ENCODE measurements at places on chromosomes 5 and 9.

- DNase-seq: no peak
Measured at GRCh38 chr5:178569485-178569884, 20.7 kb downstream of the COL23A1 start.

GRCh38 chr5:143261748-143262392, 141.6 kb downstream of the NR3C1 start:
- DNase-seq: no peak

DNA sequence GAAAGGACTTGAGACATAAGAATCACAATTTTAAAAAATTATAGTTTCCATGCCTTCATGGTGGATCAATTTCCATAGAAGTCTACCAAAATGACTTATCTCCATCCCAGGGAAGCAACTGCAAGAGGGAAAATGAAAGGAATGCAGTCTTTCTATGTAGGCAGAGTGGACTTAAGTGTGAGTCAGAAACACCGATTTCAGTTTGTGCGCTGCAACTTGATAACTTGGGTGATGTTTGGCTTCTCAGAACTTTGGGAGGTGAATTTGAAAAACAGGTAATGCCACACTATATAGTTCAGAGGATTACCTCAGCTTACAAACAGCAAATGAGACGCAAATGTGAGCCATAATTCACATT, 708 bp upstream of the CSNK1G3 start:
- DNase-seq: peak; percentile 55

DNA sequence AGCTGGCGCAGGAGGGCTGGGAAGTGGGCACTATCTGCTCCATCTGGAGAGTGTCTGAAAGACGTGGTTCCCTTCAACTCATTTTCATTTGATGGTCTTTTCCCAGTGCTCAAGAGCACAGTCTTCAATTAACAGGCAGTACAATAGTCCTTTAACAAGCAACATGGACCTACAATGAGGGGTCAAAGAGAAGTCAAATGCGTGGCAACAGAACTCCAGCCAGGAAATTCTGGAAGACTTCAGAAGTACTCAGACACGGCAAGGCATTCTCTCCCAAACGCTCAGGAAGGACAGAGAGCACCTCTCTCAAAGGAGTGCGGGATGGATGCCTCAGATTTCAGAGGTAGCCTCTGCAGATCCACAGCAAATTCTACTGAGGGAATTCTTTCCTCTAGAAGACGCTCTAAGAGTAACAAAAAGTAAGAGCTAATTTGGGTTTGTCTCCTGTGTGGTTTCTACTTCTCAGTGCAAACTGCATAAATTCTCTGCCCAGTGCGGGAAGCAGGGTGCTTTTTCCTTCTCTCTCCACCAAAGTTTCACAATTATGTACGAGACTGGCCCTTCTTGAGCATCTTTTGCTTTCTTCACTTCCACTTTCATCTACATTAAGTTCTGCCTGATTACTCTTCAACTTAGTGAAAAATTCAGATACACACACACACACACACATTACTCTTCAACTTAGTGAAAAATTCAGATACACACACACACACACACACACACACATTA, 56.4 kb downstream of the LHFPL2 start:
- DNase-seq: no peak

GRCh38 chr5:174752121-174752520, 27.7 kb downstream of the MSX2 start:
- no peak for DNase-seq

All from SW 1271 (cell line).